ENCODE measurements at places on chromosomes 12 and 14.

DNA sequence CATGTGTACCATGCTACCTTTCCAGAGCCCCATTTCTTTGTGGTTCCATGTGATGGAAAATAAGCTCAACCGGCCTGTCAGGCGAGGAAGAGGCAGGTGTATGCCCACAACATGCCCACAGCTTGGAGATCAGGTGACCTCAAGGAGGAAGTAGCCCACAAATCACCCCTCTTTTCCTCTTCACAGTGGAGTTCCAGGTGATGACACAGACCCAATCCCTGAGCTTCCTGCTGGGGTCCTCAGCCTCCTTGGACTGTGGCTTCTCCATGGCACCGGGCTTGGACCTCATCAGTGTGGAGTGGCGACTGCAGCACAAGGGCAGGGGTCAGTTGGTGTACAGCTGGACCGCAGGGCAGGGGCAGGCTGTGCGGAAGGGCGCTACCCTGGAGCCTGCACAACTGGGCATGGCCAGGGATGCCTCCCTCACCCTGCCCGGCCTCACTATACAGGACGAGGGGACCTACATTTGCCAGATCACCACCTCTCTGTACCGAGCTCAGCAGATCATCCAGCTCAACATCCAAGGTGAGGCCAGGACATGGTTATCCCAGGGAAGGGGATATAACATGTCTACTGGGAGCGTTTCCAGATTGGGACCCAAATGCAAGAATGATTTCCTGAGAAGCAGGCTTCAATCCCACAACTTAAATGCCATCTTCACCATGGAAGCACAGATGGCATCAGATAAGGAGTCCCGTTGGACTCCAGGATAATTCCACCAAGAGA, 5.5 kb downstream of the TAPBPL start:
- no peak for DNase-seq

DNA sequence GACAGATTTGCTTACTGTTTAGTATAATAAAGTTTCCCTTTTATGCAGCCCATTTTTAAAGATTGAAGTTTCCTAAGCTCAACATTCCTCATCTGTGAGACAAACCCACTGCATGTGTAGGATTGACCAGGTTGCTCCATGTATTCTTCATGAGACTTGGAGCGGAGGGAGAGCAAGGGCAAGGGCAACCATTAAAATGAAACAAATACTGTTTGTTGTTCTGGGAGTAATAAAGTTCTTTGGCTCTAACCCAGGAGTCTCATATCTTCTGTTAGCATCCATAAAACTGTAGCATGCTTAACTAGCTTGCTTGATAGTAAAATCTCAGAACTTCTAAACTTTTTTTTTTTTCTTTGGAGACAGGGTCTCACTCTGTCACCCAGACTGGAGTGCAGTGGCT, 74.2 kb downstream of the NTS start:
- no peak for DNase-seq

- DNase-seq, result no peak
These were observed 12.8 kb upstream of the SMARCD1 start for GRCh38 chr12:50072198-50072907.

- DNase-seq, result no peak
These were observed 678.7 kb upstream of the TMEM132C start for GRCh38 chr12:127588249-127588648.

Measured in NCI-H2081 treated with DMSO at 0.1 percent for 48 hours (cell line).